ENCODE measurements at places on chromosomes 5 and 9.

- DNase-seq, result no peak
Measured at GRCh38 chr9:127841087-127841835, 13.2 kb downstream of the ENG start.

GRCh38 chr5:59785676-59786333 lies 107.7 kb downstream of the PDE4D start:
- no peak for DNase-seq

GRCh38 chr5:63170486-63170885 lies 591.9 kb downstream of the LRRC70 start:
- no peak for DNase-seq

DNA sequence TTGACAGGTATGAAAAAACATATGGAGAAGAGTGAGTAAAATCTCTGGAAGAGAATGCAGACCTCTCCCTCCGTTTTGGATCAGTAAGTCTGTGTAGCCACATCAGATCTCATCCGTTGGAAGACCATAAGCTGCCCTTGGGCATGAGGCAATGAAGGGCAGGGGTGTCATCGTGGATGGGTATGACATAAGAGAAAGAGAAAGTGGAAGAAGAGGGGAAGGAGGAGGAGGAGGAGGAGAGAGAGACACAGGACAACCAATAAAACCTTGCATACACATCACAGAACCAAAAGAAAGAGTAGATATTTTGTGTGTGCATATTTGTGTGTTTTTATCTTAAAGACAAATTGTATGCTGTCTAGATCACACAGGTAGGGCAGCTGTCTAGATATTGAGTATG lies 50.7 kb downstream of the PRRC1 start:
- no peak for DNase-seq

GRCh38 chr5:173778152-173778782 lies 109.9 kb upstream of the CPEB4 start:
- no peak for DNase-seq

DNA sequence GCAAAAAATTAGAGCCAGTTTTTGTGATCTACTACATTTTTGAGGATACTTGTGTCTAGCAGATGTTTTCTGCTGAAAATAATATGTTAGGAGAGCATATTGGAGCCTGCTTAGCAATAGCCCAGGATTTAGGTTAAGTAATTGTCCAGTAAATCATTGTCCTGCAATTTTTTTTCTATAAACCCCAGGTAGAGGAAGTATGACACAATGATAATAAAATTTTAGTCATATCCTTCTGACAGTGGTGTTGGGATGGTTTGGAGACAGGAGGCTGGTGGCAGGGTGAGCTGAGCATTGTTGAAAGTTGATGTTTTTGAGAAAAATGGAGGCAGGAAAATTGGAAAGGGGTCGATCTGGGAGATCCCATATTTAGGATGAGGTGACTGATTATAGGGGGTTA lies 3.5 kb downstream of the SNCAIP start:
- DNase-seq, result no peak

GRCh38 chr5:116137544-116138378 lies 52.9 kb downstream of the COMMD10 start:
- DNase-seq, result peak; percentile 60

DNA sequence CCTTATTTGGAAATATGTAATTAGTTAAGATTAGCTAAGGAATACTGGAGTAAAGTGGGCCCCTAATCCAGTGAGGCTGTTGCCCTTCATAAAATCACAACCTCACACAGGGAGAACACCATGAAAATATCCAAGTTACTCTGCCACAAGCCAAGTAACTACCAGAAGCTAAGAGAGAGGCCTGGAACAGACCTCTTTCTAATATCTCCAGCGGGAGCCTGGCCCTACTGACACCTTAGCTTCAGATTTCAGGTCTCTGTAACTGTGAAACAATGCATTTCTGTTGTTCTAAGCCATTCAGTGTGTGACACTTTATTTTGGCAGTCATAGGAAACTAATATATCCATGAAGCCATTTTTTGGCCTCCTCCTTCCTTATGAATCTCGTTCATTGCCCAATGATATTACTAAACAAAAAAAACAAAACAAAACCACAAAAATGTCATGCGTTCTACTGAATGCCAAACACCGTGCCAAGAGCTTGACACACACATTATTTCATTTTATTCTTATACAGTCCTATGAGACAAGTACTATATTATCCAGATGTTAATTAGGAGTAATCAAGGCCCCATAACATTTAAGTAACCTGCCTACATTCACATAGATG lies 699.0 kb downstream of the MAT2B start:
- no peak for DNase-seq

DNA sequence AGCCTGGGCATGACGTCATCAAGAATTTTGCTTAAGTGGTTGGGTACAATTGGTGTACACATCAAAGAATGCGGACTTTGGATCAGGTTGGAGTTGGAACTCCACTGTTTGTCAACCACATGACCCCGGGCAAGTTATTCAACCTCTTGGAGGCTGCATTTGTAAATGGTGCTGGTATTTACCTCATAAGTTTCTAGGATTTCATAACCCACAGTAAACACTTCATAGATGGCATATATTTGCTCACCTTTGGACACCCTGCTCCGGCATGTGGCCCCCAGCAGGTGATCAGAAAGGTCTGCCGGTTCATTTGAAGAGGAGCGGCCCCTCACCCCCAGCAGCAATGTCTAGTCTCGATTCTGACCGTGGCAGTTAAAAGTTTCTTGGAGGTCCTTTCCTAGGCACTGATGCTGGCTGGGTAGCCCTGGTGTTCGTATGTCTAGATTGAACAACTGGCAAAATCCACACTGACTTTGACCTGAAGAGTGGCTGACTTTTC lies 60.6 kb downstream of the IL6ST start:
- DNase-seq, result no peak

All from KBM-7 (cell line).